Mesendoderm (in vitro differentiated cells): ENCODE measurements at places on chromosomes 7 and 10.

- no peak for DNase-seq
These were observed 28.2 kb upstream of the ECHDC3 start for GRCh38 chr10:11713963-11714362.

DNA sequence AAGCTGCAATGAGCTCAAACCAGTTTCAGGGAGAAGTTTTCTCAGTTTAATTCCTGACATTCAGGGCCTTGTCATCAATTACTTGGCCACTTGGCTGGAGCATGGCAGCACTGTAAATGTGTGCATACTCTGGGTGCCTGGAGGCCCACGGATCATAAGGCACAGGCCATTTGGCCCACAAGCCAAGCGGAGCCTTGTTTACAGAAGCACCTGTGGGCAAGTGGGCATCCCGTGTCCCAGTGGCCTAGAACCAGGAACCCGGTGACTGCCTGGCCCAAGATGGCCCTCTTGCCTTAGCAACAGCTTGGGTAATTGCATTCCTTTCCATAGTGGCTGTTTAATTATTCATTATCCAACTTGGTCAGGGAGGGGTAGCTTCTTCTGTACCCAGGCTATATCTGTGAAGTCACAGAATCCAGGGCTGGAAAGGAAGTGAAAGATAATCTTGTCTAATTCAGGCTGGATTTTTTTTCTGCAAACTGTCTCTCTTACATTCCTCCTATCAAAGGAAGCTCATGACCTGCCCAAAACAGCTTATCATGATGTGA, 426.4 kb upstream of the ZMIZ1 start:
- no peak for DNase-seq

GRCh38 chr7:129439963-129440625, 5.9 kb downstream of the STRIP2 start:
- no peak for DNase-seq

DNA sequence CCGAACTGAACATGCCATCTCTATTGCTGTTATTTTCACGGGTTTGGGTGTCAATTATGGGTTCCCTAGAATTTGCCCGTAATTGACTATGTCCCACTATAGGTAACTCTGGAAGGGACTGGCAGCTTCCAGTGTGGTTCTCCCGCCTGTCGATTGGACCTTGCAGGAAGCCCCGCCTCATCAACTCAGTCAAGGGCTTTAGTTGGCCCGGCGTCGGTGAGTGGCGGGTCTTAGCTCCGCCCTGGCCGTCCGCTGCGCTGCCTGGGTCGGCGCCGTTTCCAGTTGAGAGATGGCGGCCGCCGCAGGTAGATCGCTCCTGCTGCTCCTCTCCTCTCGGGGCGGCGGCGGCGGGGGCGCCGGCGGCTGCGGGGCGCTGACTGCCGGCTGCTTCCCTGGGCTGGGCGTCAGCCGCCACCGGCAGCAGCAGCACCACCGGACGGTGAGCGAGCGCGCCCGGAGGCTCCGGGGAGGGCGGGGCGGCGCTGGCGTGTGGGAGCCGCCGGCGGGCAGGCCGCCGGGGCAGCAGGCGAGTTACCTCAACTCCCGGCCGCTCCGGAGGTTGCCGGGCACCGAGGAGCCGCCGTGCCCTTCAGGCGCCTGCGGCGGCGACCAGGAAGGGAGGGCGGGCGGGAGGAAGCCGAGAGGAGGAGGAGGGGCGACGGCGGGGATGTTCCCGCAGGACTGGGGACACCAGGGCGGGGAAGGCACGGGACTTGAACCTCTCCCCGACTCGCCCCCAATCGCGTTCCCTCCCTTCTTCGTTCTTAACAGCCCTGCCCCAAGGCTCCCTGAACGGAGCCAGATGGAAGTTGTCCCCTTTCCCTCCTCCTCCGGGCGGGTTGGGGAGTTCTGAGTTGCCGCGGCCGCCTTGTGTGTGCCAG, at the start of gene MCU:
Gene MCU, plus strand, starts transcription at position 281 of the 881 bp plus-strand sequence. Its CDS starts 9 bp downstream, at position 290.
- peak; percentile 98 for DNase-seq

- DNase-seq, result no peak
These were observed 285.9 kb downstream of the CELF2 start for GRCh38 chr10:11303361-11304170.

DNA sequence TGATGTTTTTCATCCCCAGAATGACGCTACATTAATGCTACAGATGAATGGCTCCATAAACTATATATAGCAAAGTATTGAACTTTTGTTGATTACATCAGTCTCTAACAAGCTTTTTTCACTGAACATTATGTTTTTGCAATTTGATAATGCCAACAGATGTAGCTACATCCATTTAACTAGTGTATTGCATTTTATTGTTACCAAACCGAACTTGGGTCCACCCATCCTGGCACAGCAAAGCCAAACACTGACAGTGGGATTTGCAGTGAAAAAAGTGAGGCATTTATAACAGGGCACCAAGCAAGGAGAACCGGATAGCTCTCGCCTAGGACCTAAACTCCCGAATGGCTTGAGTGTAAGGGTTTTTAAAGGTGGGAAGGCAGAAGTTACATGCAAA, 182.8 kb upstream of the TNS3 start:
- DNase-seq, result no peak

DNA sequence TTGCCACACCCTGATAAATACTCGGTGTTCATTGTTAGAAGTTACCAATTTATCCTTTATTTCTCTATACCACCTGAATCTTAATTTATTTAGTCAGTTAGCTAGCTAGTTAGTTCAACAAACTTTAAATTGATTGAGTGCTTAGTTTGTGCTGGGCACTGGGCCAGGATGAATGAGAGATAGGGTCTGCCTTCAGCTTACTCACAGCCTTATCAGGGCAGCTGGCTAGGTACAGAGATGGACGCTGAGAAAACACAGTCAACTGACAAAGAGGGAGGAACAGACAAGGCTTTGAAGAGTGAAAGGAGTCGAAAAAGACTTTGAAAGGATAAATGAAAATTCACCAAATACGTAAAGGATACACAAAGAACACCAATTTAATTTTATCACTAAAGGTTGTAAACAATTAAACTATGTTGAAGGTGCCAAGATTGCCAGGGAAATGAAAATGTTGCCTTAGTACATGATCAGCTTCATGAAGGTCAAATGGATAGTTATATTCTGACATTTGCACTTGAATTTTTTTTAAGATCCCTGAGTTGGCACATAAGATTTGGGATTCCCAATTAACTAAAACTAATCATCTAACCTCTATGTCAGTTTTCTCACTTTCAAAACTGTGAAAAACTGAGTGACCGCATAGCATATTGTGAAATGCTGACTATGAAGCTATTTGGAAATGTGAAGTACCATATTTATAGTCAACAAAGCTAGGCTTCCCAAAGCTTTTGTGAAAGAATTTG, 2.1 kb downstream of the CAV2 start:
- no peak for DNase-seq

GRCh38 chr7:116672596-116673456, 830 bp downstream of the MET start:
- DNase-seq, result no peak

GRCh38 chr7:113159746-113160339, 41.5 kb upstream of the SMIM30 start:
- DNase-seq, result peak; percentile 76

DNA sequence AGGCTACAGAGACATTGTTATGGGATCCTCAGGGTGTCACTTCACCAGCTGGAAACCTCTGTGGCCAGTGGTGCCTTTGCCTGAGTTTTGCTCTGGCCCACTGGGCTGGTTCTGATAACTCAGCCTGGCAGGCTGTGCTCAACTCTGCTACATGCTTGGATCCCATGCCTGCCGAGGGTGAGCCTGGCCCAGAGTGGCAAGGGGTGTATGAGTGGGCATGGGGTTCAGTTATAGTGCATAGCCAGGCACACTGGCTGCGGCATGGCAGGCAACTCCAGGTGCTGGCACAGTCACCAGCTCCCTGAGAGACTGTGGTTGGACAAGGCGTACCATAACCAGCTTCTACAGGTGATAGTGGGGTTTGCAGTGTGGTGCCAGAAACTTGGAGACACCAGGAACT, 107.0 kb upstream of the PCDH15 start:
- no peak for DNase-seq

DNA sequence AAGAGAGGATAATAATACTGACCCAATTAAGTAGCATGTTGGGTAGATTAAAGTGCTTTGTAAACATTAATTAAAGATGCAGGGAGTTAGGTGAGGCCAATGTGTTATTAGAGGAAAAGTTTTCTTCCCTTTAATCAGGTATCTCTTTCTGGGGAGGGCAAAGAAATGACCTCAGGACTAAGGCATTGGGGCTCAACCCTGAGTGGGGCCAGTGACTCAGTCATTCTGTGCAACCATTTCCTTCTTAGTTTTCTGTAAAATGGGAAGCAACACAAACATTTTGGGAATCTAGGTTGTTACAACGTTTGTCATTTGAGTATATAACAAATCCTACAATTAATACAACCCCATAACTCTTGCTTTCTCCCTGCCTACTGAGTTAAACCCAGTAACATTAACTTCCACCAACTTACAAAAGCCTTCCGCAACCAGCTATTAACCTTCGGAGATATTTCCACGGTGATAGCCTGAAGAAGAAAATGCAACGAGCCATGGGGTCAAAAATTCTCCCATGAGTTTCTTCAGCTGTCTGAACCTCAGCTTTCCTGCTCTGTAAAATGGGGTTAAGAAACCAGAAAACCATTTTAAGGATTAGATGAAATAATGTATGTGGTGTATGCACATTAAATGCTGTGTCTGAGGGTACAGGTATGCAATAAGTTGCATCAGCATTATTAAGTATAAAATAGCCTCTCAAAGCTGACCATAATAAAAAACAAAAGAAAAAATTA, 965 bp upstream of the PROSER2 start:
- DNase-seq, result peak; percentile 48

DNA sequence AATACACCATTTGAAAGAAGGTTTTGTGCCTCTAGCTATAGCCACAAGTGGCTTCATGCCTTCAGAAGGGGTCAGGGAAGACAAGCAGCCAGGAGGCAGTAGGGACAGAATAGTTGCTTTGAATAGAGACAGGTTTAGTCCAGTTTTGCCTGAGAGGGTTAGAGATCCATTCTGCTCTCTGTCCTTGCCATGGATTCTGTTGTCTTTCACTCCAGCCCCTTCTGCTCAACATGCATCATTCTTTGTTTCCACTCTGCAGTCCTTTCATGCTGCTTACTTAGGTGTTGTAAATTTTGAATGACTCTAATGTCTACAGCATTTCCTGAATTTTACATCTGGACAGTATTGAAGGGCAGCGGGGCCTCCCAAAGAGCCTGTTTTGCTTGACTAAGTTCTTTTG, 60.3 kb downstream of the CNTNAP2 start:
- DNase-seq, result peak; percentile 9

GRCh38 chr10:61975391-61975932, 74.0 kb downstream of the ARID5B start:
- peak; percentile 34 for DNase-seq

DNA sequence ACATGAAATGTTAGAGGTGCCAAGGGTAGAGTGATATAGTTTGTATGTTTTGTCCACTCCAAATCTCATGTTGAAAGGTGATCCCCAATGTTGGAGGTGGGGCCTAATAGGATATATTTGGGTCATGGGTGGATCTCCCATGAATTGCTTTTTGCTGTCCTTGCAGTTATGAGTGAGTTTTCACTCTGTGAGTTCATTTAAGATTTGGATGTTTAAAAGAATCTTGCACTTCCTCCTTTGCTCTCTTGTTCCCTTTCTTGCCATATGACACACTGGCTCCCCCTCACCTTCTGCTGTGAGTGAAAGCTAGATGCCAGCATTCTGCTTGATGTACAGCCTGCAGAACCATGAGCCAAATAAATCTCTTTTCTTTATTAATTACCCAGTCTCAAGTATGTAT, 269.2 kb downstream of the ZWINT start:
- DNase-seq, result no peak

GRCh38 chr10:96129387-96130325, at the start of gene ZNF518A:
Gene ZNF518A, plus strand, starts transcription at chr10:96130297. Its CDS starts 26,026 bp downstream, at chr10:96156323.
- DNase-seq, result peak; percentile 99

DNA sequence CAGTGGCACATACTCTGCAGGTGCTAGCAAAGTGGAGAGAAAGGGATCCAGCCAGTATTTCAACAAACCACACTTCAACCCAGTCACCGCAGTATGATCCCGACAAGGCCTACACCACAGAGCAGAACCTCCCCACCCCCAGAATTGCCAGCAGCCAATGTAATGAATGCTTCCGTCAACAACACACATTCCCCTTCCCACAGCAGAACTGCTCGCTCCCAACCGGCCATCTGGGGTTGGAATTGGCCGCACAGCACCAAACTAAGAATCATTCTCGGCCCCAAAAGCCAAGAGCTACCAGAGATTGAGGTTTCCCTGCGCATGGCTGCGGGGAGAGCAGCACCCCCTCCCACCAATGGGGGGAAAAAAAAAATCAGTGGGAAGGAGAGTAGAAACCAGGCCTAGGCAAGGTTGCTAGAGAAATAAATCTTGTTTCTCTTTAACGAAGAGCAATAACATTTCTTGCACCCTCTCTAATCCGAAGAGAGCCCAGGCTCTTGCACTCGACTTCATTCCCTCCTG, 1.1 kb downstream of the WASL start:
- DNase-seq, result peak; percentile 93

DNA sequence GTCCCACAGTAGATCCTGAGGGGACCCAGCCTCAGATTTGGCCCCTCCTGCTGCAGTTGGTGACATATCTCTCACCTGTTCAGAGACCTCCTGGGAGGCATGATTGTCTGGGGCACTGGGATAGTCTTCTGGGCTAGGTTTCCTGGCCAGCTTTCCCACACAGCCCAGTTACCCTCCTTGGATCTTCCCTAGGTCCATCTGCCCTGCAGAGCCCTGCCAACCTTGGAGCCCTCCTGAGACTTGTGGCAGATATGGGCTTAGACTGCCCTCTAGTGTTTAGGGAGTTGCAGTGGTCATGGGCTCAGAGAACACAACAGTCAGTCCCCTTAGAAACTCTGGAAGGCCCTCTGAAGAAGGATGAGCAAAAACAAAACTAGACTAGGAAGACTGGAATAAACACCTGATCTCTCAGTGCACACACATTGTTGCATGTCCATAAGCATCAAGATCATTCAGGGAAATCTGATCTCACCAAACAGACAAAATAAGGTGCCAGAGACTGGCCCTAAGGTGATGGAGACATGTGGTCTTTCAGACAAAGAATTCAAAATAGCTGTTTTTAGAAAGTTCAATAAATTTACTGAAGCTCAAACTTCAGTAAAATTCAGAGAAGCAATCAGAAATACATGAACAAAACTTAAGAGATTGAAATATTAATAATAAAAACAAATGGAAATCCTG, 324.6 kb downstream of the ATRNL1 start:
- DNase-seq, result peak; percentile 88

- DNase-seq, result peak; percentile 82
These were observed 16.2 kb downstream of the LHPP start for GRCh38 chr10:124477614-124478363.

- no peak for DNase-seq
These were observed 132.1 kb downstream of the PRPF18 start for GRCh38 chr10:13718820-13719219.

GRCh38 chr7:143504215-143504936, 26.7 kb downstream of the TAS2R41 start:
- peak; percentile 32 for DNase-seq

DNA sequence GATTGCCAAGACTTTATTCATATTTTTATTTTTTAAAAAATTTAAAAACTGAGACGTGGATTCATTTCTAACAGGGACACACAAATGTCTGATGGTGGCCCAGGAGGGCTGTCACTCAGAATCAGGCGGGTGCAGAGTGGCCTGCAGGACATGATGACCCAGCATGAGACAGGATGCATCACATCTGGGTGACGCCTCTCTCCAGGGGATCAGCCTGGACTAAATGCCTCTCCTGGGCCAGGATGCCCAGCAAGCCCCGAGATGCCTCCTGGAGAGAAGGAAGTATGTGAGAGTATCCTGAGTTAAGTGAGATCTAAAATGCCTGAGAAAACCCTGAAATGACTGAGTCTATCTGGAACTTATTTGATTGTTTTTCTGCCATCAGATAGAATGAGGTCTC, 16.9 kb upstream of the MTURN start:
- DNase-seq, result no peak

GRCh38 chr7:108421720-108422331, 34.4 kb downstream of the NRCAM start:
- no peak for DNase-seq

- no peak for DNase-seq
These were observed 269.5 kb downstream of the TRIL start for GRCh38 chr7:28688651-28689050.
